ENCODE measurements at places on chromosomes 6 and 20. TPM values are rescaled to one million over a fixed set of nuclear protein-coding genes. Genes with fewer than 3 reads are reported as not detected.
A peak's percentile ranks its signal among the peaks of the same experiment; 100 is the strongest.

DNA sequence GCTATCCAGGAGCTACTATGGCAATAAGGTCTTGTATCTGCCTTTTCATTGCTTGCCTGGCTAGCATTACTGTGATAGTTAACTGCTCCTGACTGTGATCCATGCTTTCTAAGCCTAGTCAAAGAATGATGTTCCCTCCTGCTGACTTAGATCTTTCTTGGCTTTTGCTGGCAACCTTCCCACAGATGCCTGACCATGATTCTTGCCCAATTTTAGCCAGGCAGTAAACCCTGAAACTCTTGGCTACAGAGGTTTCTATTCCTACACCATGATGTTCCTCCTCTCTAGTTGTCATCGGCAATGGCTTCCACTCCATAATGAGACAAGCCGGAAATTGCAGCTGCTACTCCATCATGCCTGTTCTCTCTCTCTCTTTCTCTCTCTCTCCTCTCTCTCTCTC is 238.1 kb downstream of the HAO1 start:
- DNase-seq = no peak

- DNase-seq = peak; percentile 25
Measured at GRCh38 chr6:7763881-7764280, 38.0 kb downstream of the BMP6 start.

DNA sequence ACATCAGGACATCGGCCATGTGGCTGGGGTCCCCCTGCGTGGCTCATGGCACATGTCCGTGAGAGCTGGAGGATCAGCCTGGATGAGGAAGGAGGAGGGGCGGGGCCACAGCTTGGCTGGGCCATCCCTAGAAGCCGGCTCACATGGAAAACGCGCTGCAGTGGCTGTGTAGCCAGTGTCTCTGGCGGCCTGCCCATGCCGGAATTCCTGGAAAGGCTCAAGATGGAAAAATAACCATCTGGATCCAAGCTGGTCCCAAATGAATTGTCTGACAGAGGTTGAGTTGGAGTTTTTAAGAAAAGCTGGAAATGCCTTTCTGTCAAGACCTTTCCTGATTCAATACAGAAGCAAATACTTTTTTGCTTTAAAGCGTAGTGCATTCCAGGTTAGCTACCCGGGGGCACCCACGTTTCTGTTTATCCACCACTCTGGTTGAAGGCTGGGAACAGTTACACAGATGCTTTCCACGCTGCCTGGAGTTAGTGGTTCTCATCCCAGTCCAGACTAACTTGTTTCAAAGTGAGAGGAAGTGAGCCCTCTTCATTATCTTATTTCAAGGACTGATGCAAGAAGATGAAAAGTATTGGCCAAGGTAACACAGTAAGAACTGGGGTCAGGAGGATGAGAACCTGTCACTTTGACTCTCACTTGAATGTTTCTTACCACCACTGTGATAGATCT is 99.0 kb downstream of the GMPR start:
- peak; percentile 94 for DNase-seq

GRCh38 chr20:17710379-17711266 is 10.9 kb downstream of the BANF2 start:
- DNase-seq = peak; percentile 72

- DNase-seq = no peak
Measured at GRCh38 chr20:17505636-17506517, 25.3 kb downstream of the BFSP1 start.

GRCh38 chr6:11869672-11870340 is 91.2 kb upstream of the ADTRP start:
- DNase-seq = peak; percentile 77

DNA sequence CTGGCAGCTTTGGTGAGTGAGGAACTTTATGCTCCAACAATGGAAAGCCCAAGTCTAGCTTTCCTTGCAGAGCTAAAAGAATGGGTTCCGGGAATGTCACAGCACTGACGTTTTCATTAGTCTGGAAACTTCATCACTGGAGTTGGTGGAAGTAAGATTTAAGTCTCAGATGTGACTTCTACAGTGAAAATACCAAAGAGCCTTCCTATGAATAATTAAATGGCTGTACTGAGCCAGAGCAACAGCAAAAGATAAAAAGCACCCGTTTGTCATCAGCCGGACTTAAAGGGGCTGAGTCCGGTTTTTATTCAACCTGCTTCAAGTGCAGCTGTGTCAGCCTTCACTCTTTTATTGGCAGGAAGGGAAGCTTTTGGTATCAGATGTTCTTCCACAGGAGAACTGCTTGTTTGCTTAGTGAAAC is 46.5 kb upstream of the SHLD1 start:
- peak; percentile 28 for DNase-seq

- no peak for DNase-seq
Measured at GRCh38 chr20:8079976-8080375, 52.1 kb upstream of the PLCB1 start.

DNA sequence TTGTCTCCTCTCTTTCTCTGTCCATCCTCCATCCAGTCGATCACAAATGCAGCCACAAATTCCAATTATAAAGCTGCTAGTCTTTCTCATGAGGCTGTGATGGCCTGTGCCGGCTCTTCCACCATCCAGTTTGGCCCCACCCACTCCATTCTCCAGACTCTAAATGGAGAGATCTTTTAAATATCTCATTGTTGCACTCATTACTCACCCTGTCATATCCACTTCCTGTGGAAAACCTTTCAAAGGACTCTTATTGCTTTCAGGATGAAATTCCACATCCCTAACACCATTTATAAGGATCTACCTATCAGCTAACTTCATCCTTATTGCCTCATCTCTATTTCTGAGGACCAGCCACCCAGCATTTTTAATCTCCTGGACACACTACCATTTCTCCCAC is 70.6 kb downstream of the NRN1 start:
- DNase-seq = no peak

DNA sequence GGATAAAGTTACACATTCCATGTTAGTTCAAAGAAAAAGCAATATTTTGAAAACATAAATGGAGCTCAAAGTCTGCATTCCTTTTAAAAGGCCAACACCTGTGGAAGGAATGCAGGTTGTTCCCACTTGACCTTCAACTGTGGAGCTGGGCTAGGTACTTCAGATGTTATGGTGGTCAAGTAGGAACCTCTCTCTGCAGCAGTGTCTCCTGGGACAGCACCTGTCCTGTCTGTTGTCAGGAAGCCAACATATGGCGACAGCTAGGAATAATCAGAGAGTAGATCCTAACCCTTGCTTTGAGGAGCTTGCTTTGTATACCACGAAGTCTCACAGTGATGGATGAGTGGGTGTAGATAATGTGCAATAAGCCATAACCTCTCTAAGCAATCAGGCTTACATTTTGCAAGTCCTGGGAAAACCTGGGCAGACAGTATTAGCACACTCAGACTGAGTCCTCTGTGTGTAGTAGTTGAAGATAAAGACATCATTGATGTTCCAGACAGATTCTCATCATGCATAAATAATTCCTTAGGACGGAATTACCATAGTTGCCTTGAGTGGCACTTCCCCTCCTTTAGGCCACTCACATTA is 347.5 kb downstream of the PRL start:
- DNase-seq = no peak

DNA sequence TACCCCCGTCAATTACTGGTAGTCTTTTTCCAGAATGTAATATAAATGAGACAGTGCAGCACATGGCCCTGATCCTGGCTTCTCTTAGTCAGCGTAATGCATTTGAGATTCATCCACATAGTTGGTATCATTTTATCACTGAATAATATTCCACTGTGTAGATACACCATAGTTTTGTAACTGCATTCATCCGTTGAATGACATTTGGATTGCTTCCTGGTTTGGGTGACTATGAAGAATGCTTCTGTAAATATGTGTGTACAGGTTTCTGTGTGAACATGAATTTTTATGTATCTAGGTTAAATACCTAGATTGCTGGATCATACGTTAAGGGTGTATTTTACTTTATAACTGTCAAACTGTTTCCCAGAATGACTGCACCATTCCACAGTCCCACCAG is 62.6 kb upstream of the STMND1 start:
- DNase-seq = no peak

- no peak for DNase-seq
Measured at GRCh38 chr6:34438705-34439104, 12.8 kb upstream of the RPS10 start.

- no peak for DNase-seq
Measured at GRCh38 chr20:35312318-35312717, 20.1 kb upstream of the FAM83C start.

GRCh38 chr20:833121-833449 is 430 bp upstream of the FAM110A start:
- peak; percentile 41 for DNase-seq

DNA sequence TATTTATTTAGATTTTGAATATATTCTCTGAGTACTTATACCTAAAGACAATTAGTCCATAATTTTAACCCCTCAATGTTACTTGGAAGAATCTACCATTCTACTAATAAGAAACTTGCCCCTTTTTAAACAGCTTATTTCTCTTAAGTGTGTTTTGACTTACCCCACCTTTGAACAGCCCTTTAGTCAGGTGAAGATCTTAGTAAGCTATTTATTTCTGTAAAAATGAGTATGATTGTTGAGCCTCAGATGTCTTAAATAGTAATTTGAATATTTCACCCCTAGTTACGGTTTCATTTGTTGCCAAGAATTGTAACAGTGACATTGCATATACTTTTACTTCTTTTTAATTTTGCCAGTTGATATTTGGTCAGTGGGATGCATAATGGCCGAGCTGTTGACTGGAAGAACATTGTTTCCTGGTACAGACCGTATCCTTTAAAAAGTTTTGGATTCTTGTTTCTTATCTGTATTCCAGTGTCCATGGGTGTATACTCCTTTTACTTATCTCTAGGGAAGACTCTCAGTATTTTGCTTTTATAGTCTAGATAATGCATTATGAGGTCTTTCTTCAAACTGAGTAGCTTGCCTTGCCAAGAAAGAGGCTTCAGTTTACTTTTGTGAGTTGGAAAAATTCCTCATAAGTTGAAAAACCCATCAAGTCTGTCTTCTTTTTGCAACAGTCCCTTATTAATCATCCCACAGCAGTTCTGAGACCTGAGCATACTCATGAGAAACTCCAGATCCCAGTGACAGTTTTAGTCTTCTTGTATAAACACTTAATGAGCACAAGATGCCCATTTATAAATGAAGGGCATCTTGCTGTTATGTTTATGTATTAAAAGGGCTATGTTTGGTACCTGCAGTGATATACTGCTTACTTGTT is 48.8 kb downstream of the MAPK14 start:
- DNase-seq = no peak

DNA sequence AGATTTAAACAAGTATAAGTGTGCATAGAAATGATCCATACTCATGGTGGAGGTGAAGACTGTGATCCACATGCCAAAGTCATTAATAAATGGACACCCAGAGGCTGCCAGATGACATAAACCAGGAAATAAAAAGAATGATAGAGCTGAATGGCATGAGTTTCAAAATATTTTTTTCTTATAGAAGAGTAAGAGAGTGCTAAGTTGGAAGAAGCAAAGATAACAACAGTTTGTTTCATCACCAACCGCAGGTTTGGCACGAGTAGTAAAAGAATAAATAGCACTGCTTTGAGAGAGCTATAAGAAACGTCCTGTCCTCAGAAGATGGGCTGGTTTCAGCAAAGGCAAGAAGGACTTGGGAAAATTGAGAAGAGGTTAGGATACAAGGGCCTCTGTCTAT is 246.9 kb downstream of the UBE3D start:
- DNase-seq = no peak

- no peak for DNase-seq
Measured at GRCh38 chr6:129696028-129696418, 14.0 kb downstream of the ARHGAP18 start.

DNA sequence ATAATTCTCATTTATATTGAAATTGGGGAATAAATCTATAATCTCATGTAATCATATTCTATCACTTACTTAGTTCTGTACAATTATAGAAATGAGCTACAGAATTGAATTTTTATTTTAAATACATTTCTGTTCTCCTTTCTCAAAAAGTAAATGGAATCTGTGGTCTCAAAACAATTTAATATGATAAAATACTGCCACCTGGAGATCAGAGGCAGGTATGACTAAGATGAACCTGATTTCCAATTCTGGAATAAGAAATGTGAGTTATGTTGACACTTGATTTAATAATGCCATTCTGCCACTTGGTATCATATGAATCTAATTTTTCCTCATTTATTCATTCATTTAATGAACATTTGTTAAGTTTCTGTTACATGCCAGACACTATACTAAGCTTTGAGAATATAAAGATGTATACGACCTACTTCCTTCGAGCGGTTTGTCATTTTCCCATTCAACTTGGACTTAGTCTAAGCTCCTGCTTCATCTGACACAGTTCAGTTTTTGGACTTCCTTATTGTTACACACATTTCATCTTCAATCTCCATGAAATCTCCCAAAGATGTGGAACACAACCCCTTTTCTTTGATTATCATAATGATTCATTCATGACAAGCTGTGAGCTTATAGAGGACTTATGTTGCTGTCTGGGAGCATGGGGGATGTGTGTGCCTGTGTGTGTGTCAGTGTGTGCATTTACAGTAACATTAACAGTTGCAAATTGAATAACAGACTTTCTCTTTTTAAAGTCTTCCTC is 7.5 kb upstream of the CCDC28A start:
- DNase-seq = no peak

GRCh38 chr6:125066964-125067363 is 86.6 kb upstream of the TPD52L1 start:
- DNase-seq = no peak

DNA sequence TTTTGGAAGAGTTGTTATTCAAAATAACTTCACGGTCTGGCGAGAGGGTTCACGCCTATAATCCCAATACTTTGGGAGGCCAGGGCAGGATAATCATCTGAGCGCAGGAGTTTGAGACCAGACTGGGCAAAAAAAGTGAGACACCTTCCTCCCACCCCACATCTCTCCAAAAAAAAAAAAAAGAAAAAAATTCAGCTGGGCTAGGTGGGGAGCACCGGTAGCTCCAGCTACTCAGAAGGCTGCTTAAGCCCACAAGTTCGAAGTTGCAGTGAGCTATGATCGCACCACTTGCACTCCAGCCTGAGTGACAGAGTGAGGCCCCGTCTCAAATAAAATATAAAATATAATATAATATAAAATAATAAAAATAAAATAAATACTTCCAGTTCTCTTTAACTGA is 10.4 kb downstream of the OR2B2 start:
- DNase-seq = no peak

DNA sequence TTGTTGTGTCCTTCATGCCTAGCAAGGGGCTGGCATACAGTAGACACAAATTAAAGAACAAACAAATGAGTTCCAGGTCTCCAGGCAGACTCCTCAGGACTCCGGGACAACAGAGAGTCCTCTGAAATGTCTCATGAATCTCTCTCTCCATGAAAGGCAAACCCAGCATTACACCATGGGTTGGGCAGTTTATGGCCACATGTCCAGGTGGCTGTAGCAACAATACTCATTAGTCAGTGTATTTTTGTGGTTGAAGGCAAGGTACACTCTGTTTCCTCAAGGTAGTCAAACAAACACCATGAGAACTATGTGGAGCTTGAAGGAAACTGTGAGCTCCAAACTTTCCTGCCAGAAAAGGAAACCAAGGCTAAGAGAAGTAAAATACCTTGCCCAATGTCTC is 62.2 kb downstream of the KCNB1 start:
- DNase-seq = peak; percentile 41

SLC35D3 gene
- total RNA-seq = not detected

RIPOR2 gene
- total RNA-seq = 9.4 TPM

TMEM151B gene
- not detected for total RNA-seq

ZC2HC1B gene
- 0.92 TPM for total RNA-seq

SLC2A10 gene
- total RNA-seq = 13.4 TPM

ADGRF4 gene
- total RNA-seq = not detected

LRRC73 gene
- total RNA-seq = 1.0 TPM

CDK5RAP1 gene
- 12.5 TPM for total RNA-seq

CRISP3 gene
- not detected for total RNA-seq

ANKRD66 gene
- not detected for total RNA-seq

TRIM15 gene
- total RNA-seq = not detected

SRMS gene
- not detected for total RNA-seq

TMEM200A gene
- total RNA-seq = not detected

CALHM6 gene
- 8.7 TPM for total RNA-seq
